Activated CD4-positive, alpha-beta T cell treated with anti-CD3 and anti-CD28 coated beads for 24 hours (primary cell): ENCODE measurements at places on chromosomes 1 and 21.
A peak's percentile ranks its signal among the peaks of the same experiment; 100 is the strongest.

DNA sequence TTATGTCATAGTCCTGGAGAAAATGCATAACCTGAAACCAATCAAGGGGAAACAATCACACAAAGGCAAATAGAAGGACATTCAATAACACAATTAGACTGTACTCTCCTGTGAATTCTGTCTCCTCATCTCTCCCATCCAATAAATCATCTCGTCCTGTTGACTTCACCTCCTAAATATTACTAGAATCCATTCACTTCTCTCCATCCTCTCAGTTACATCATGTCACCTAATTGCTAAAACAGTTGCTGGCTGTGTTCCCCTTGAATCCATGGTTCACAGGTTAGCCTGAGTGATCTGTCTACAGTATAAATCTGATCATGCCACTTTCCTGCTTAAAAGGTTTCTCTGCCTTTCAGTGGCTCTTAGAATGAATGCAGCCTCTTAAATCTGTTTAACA, 220.2 kb downstream of the TGFB2 start:
- no peak for DNase-seq

DNA sequence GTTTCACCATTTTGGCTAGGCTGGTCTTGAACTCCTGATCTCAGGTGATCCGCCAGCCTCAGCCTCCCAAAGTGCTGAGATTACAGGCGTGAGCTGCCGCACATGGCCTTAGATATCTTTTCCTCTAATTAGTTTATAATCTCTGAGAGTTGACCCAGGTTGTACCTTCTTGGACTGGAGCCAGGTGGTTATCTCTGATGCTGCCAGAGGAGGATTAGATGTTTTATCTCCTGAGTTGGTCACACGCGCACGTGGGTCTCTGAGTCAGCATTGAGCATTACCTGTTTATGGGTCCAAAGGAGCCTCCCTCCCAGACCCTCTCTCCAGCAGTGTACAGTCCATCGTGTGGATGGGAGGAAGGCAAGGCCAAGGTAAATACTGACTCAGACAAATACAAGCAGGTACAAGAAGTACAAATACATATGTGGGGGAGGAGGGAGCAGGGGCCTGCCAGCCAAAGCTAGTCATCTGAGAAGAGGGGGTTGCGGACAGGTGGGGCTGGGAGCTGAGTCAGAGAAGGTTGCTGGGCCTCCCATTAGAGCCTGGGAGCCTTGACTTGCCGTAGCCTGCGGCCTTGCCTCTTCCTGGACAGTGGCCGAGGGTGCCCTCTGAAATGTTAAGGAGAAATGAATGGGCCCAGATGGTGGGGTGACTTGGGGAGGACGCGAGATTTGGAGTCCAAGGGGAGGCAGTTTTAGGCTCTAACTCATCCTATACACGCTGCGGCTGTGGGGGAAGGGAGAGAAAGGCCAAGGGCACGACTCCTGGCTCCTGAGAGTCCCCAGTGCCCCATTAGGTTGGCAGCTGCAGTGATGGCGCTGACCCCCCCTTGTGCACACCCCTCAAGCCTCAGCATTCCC, 13.1 kb downstream of the IL6R start:
- no peak for DNase-seq

DNA sequence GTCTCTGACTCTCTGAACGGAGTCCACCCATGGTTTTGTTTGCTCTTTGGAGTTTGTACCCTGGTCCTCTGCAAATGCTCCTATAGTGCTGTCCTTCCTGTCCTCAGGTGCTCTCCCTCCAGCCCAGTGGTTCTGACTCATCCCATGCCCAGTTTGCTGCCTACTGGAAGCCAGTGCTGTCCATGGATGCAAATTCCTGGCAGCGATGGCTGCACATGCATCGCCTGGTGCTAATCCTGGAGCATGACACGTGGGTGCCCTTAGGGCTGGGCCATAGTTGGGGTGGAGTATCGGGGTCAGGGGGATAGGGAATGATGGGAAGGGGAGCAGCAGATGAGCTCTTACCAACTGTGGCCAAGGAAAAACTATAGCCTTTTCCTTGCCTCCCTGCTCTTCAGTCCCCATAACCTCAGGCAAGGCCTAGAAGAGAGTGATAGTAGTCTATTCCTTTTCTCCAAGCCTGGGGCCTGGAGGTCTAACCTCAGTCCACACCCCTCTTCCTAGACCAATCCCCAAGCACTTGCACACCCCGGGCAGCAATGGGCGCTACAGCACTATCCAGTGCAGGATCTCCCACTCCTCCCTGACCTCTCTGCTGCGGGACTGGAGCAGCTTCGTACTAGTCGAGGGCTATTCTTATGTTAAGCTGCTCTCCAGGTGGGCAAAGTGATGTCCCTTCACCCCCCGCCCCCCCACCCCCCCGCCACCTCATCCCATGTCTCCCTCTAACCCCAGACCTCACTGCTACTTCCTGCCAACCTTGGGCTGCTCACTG, 31.6 kb downstream of the HYI start:
- no peak for DNase-seq

- no peak for DNase-seq
These were observed 92.3 kb downstream of the BEND5 start for GRCh38 chr1:48684381-48684780.

GRCh38 chr1:121519042-121519755, 334.4 kb downstream of the SRGAP2C start:
- DNase-seq: peak; percentile 79

DNA sequence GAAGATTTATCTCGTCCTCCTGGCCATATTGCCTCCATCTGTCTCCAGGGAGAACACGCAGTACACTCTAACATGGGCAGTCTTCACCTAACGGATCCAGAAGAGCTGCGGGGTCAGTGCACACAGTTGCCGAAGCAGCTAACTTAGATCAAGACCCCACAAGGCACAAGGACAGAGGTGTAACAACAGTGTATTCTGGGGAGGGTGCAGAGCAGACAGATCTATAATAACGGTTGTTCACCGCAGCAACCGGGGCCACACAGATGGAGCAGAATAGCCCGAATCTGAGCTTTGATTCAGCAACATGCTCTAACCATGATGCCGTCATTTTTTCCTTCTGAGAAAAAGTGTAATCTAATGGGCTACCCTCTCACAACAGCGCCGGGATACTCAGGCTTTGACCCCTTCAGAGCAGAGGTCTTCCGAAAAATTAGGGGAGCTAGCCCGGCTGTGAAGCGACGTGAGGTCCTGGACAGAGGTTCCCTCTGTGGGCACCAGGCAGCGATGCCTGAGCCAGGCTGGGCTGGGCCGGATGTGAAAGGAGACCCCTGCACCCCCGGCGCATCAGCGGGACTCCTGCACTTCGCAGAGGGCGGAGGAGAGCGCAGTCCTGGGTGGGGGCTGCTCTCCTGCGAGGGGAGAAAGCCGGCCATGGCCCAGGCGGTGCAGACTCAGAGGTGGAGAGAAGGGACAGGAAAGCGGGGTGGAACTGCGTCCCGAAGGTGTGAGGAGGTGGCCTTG, 57.5 kb downstream of the BCL9 start:
- DNase-seq: no peak

GRCh38 chr1:27391511-27392095, 819 bp upstream of the GPR3 start:
- no peak for DNase-seq

- no peak for DNase-seq
These were observed 5.0 kb upstream of the CHD5 start for GRCh38 chr1:6185151-6185550.

- DNase-seq: no peak
These were observed 137.8 kb downstream of the GREM2 start for GRCh38 chr1:240474133-240474614.

- no peak for DNase-seq
These were observed 37.5 kb downstream of the SPTA1 start for GRCh38 chr1:158649052-158649451.

DNA sequence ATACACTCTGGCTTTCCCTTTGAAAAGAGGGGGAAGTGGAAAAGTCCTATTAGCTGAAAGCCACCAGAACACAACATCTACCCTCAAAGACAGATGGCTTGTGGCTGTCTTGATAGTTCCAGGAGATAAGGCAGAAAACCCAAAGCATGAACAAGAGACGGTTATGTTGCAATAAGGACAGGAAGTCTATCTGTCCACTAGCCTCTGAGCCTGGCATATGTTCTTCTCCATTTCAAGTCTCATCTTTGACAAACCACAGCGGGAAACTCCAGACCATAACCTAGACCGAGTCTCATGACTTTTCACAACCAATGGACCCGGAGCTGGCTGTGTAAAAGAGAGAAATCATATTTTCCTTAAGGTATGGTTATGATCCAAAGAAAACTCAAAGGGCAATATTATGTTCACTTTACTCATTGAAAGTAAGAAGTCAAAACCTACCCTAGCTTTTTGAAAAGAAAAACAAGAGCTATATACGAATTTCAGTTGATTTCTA, 33.8 kb downstream of the DUSP10 start:
- peak; percentile 19 for DNase-seq

GRCh38 chr1:198889101-198889500, 250.3 kb downstream of the PTPRC start:
- DNase-seq: no peak
